Renal pelvis (tissue), 12 donors: ENCODE measurements at places on chromosomes 13 and 19. TPM values are rescaled to one million over a fixed set of nuclear protein-coding genes. Genes with fewer than 3 reads are reported as not detected.

The FAM124A gene
- polyA plus RNA-seq: 5.6 TPM

The LIM2 gene
- polyA plus RNA-seq: 0.60 TPM

The RNF225 gene
- polyA plus RNA-seq: not detected

The CBY2 gene
- polyA plus RNA-seq: 0.74 TPM

GRCh38 chr13:48567515-48568369, 34.9 kb upstream of the RCBTB2 start:
- DNase-seq: no peak

GRCh38 chr13:100063333-100063732, 25.6 kb upstream of the PCCA start:
- DNase-seq: no peak

DNA sequence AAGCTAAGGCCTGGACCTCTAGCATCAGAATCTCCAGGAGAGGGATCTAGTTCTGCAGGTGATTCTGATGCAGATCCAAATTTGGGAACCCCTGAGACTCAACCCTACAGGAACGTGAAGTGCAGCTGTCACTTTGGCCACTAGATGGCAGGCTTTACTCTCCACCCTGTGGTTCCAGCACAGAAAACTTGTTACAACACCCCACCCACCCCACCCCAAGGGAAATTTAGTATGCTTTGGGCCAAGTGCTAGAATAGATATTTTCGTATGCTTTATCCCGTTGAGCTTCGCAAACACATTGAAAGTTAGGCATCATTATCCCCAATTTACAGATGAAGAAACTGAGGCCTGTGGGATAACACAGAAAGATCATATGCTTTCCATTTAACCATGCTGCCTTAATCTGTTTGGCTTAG, 232.0 kb downstream of the B3GLCT start:
- DNase-seq: no peak

DNA sequence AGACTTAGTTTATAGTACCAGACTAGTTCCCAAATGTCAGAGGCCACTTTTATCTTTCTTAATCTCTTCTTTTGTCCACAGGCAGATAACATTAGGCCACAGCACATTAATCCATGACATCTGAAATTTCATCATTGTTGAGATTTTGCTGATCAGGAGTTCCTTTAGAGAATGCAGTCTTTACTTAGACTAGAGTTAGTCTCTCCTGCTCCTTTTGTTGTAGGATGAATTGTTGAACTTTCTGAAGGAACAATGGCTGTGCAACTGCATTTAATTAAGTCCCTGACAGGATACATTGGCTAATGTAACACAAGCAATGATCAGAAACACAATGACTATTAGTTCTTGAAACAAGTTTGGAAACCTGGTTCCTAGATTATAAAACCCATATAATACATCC, 266.3 kb downstream of the PCDH20 start:
- no peak for DNase-seq
